ENCODE measurements at places on chromosomes 7 and 10.

- no peak for DNase-seq
Observed at GRCh38 chr7:45099891-45100760, 11.4 kb upstream of the NACAD start.

- DNase-seq, result peak; percentile 50
Observed at GRCh38 chr7:51316262-51316665, 345 bp downstream of the COBL start.

DNA sequence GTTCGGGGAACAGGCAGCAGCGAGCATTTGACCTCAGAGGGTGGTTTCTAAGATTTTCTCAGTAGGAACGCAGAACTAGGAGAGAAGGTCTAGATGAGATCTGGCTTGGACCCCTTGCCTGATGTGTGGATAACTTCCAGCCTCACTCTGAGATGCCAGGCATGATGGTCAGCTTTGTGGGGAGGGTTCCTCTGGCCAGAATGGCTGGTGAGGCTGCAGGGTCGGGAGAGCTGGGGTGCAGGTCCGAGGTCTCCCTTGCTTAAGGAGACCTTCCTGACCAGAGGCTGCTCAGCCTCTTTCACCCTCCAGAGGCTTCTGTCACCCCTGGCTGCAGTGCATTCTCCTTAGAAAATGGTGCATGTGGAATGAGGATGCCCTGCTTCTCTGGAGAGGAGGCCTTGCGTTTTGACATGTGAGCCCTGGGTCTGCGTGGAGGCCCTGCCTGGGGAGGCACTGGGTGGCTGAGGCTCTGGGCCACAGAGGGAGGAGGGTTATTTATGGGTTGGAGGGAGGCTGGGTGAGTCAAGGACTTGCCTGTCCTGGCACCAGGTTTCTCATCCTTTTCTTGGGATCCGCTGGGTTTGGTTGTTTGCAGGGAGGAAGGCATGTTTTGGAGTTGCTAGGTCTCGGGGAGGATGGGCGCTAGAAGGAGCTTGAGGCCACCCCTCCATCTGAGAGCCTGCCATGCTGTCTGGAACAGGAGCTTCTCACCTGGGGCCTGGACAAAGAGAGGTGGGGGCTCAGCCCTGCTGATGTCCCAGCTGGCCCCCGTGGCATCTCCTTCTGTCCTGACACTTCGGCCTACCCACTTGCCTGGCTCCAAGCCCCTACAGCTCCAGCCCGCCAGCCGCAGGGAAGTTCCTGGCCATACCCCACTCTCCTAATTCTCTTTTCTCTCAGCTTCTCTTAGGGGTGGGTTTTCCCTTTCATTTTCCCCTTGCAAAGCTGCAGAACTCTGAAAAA is 3.9 kb downstream of the FAM241B start:
- DNase-seq, result no peak

DNA sequence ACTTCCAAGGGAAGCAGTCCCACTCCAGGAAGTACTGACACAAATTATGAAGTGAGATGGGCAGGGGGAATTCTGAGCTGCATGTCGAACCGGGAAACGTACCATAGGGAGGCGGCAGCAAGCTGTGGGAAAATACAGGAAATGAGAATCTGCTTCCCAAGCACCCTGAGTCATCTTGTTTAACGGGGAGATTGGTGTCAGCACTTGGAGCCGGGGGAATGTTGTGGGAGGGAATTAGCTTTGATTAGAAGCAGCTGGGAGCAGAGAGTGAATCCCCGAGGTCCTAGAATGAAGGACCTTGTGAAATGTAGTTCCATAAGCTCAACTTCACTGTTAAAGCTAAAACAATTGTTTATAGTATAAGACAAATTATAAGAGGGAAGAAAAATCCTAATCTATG is 141.4 kb upstream of the PRKCQ start:
- no peak for DNase-seq

DNA sequence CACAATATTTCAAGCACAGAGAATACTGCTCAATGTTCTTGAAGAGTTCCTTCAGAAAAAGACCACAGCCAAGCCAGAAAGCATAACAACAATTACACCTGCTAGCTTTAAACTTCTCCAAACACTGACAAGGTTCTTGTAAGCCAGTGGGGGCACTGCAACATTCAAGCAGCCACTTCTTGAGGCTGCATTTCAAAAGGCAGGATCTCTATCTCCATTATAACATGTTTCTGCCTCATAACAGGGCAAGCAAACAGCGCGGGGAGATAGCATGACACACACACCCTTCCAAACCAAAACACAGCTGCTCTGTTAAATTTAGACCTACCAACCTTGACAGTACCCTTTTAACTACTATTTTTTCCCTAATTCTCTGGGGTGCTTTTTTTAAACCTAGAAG is 30.8 kb downstream of the CHCHD3 start:
- peak; percentile 26 for DNase-seq

- DNase-seq, result no peak
Observed at GRCh38 chr7:42247301-42247700, 10.3 kb upstream of the GLI3 start.

DNA sequence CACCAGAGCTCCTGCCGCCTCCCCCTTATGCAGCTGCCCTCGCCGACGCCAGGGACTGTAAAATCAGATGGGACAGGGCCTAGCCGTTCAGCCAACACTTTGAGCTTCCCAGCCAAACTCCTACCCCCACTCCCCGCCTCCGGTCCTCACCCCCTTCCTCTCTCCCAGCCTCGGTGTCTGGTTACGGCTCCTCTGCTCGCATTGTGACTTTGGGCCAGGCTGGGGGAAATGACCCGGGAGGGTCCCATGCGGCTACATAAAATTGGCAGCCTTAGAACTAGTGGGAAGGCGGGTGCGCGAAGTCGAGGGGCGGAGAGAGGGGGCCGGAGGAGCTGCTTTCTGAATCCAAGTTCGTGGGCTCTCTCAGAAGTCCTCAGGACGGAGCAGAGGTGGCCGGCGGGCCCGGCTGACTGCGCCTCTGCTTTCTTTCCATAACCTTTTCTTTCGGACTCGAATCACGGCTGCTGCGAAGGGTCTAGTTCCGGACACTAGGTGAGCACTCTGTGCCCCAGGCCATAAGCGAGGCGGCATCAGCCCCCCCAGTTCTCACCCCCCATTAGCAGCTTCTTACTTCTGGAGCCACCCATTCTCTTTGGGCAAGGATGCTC is at the start of gene KAZALD1:
Gene KAZALD1, plus strand, starts transcription at position 366 of the 608 bp plus-strand sequence. CDS start 604 bp downstream, outside the sequence.
- DNase-seq, result no peak

All from COR-L47 (cell line).